Vagina (tissue), 2 donors: ENCODE measurements at places on chromosomes 16 and 17.

DNA sequence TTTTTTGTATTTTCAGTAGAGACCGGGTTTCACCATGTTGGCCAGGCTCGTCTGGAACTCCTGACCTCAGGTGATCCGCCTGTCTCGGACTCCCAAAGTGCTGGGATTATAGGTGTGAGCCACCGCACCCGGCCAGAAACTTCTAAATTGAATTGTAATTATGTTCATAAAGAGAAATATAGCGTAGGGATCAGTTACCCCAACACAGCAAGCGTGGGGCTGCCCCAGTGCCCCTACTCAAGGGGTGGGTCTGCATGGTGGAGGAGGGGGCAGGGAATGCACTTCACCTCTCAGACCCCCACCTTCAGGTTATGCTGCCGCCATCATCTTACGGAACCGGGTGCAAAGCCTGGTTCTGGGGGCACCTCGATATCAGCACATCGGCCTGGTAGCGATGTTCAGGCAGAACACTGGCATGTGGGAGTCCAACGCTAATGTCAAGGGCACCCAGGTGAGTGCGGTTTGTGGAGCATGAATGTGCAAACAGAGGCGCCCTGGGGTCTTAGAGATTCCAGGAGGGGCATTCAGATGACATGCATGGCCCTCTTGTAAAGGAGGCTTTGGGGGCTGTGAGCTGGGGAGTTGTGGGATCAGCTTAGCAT, 18.0 kb downstream of the ITGAM start:
- no peak for DNase-seq

DNA sequence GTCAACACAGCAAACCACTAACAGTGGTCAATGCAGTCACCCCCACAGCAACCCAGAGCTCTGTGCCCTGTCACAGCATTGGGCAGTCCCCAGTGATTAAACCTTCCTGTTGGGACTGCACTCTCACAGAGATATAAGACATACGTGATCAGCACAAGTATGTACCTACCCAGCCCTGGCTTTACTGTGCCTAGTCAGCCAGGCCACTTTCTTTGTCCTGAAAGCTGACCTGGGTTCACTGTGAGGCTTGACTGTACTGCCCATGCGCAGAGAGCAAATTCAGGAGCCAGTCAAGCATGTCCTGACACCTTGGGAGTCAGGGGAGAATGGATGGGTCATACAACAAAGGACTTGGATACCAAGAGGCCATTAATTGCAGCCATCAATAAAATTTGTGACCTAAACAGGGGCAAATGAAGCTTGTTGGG, 10.9 kb upstream of the TMEM170A start:
- DNase-seq = no peak

DNA sequence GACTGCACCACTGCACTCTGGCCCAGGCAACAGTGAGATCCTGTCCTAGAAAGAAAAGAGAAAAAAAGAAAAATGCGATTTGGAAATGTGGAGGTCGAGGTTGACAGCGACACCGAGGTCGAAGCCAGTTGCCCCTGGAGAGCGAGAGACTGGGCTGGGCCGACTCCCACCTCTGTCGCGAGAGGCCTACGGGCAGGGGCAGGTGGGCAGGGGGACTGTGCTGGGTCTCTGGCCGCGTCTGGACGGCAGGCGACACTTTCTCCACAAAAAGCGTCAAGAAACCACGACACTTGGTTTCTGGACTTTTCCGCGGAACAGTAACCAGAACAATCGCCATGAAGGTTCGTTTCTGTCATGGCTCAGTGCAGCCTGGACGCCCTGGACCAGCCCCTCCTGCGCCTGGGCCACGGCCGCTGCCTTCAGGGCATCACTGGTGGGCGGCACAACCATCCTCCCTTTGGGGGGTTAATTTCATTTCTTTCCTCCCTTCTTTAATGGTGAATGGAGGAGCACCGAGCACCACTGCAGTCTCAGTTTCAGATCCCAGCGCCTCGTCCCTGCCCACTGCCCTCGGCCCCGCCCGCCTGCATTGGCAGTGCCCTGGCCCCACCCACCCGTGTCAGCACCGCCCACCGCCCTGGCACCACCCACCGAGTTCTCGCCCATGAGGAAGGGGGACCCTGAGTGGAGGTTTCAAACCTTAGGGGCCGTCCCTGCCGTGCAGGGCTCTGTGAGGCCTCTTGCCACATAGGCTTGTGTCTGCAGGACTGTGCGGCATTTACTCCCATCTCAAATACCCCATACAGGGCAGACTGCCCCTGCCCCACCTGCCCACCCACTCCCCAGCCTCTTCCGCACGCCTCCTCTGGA, 18.5 kb upstream of the CDH15 start:
- no peak for DNase-seq

DNA sequence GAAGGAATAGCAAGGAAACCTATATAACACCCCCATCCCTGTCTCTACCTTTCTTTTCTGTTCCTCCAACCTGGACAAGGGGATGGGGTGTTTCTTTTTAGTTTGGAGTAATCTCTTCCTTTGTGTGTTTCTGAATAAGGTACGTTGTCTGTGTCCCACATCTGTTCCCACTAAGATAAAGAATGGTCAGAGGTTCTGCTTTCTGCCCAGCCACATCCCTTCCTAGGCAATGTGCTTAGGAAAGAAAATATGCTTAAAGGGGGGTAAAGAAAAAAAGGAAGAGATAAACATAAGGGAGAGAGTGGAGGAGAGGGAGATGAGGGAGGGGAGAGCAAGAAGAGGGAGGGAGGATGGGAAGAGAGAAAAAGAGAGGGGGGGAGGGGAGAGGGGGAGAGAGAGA, 35.1 kb downstream of the SLC6A2 start:
- DNase-seq = no peak

GRCh38 chr17:17179371-17179827, 26.7 kb downstream of the PLD6 start:
- no peak for DNase-seq

DNA sequence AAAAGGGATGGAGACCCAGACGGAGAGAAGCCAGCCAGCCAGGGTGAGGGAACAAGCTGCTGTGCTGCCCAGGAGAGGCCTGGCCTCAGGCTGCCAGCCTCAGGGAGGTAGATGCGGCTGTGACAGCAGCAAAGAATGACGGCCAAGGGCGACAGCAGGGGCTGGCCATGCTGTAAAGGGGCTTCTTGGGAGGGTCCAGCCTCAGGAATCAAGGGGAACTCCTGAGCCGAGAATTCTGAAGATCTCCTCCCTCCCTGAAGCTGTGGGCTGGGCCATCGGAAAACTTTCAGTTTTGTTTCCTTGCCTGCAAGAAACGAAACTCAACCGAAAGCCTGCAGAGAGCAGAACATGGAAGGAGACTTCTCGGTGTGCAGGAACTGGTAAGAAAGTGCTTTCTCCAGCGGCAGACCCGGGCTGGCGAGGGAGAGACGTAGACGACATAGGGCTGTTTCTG, at the start of gene XAF1:
Gene XAF1 (plus strand): TSS at position 316 of the 454 bp plus-strand sequence. CDS start 33 bp downstream, at position 349.
- no peak for DNase-seq

- DNase-seq = no peak
Observed at GRCh38 chr17:31856750-31857149, 2.3 kb downstream of the COPRS start.

GRCh38 chr17:82269882-82270500, 3.5 kb downstream of the CSNK1D start:
- DNase-seq = no peak
